ENCODE measurements at places on chromosomes 12 and 14.

- DNase-seq: peak; percentile 44
These were observed 45.1 kb upstream of the PNMA1 start for GRCh38 chr14:73759183-73759713.

DNA sequence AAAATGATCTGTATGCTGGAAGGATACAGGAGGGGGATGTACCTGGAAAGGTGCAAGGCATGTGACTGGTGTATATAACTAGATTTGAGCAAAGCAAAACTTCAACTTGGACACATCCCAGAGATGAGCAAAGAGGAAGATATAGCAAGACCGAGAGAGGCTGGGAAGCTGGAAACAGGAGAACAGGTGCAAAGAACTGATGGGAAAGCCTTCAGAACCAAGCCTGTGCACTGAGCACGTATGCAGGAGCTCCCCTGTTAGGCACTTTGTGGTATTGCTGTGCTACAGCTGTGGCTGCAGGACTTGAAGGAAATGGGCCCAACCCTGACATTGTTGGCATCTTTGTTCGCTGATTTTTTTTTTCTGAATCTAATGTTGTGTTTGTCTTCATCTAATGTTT is 120.7 kb upstream of the PWP1 start:
- no peak for DNase-seq

- no peak for DNase-seq
These were observed 83.2 kb downstream of the PAH start for GRCh38 chr12:102833687-102834441.

DNA sequence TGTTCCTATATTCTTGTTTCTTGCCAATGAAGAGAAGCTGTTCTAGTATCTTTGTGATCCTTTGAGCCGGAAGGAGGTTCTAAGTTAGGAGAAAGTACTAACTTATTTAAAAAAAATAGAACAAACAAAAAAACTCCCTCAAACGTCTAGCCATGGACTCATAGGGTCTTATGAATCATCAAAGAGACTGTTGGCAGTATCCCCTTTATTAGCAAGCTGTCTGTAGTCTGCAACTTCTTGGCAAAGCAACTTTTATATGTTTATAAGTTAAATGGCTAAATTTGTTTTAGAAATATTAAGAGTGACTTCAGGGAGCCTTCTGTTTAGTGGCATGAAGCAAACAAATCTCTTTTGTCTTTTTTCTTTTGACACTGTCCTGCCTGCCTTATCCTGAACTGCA is 291.9 kb downstream of the FUT8 start:
- peak; percentile 60 for DNase-seq

- no peak for DNase-seq
These were observed 267.7 kb downstream of the RASSF9 start for GRCh38 chr12:85568395-85569103.

GRCh38 chr14:55684956-55685584 is 105.1 kb downstream of the KTN1 start:
- no peak for DNase-seq

DNA sequence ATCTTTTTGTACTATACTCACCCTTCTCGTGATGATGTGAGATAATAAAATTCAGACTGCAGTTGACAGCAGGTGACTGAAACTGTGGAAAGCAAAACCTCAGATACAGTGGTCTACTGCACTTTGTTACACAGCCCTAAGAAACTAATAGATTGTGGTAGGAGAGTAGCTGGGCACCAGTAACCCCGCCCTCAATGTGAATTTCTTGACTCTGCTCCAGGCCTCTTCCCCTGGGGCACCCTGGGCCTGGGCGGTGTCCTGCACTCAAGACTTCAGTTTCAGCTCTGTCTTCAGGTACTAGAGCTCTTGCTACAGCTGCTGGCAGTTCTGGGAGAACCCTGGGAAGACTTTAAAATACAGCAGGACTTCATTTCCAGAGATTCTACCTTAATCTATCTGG is 197.6 kb upstream of the AVPR1A start:
- no peak for DNase-seq

- no peak for DNase-seq
These were observed 74.0 kb downstream of the SNAPC1 start for GRCh38 chr14:61836184-61836583.

GRCh38 chr14:105387530-105387922 is 10.8 kb upstream of the TEX22 start:
- no peak for DNase-seq

DNA sequence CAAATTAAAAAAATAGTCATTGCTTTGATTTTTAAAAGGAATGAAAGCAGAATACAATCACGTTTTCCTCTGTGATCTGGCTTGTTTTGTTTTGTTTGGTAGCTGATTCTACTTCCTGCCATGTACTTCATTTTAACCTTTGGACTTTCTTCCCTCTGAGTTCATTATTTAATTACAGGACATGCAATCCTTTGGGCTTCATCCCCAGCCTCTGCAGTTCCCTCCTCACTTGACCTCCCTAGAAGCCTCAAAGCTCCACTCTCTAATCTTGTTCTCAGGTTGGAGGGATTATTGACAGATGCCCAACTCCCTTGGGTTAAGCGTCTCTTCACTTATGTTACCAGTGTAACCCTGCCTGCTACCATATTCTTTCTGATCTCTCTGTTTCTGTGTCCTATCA is 967.9 kb upstream of the SEL1L start:
- no peak for DNase-seq

- no peak for DNase-seq
These were observed 117.4 kb downstream of the EMP1 start for GRCh38 chr12:13313886-13314285.

DNA sequence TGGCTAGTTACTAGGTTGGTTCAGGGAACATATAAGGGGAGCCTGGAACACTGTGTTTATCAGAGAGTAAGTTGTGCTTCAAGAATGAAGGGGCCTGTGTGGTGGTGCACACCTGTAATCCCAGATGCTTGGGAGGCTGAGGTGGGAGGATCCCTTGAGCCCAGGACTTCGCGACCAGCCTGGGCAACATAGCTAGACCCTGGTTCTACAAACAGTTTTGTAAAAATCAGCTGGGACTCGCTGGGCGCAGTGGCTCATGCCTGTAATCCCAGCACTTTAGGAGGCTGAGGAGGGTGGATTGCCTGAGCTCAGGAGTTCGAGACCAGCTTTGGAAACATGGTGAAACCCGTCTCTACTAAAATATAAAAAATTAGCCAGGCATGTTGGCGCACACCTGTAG is 42.1 kb upstream of the GPR132 start:
- no peak for DNase-seq

- no peak for DNase-seq
These were observed 75.3 kb downstream of the CRACR2A start for GRCh38 chr12:3677609-3678008.

DNA sequence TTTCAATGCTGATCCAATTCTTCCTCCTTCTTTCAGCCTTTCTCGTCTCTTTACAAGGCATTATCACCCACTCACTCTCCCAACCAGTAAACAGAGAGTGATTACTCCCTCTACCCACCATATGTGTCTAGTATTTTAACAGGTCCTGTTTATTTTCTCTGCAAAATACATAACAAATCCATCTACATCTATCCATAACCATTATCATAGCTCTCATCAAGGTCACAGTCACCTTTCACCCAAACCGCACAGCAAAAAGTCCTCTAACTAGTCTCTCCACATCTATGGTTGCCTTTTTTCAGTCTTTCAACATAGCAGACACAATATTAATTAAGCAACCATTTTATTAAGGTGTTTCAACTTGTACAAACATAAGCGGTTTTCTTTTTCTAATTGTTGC is 21.9 kb upstream of the RERG start:
- no peak for DNase-seq

- no peak for DNase-seq
These were observed 234.8 kb upstream of the FOXN3 start for GRCh38 chr14:89651805-89652204.

DNA sequence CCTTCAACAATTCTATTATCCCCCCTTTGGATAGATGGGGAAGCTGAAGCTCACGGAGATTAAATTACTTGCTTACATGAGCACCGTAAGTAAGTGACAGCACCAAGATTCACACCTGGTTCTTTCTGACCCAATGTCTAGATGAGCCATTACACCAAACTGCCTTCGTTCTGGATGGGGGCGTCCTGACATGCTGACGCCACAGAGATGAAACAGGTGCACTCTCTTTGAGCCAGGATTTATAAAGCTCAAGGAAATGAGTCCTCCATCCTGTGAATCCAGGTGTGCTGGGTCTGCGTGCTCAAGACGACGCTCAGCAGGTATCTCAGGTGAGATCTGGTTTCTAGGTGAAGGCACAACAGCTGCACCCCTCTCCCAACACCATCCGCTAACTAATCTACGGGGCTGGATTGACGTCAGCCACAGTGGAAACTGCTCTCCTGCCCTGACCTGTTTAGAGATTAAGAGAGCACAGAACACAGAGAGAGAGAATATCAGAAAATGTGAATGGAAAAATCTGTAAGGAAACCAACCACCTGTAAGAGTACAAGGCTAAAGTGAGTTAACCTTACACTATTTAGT is 61.6 kb downstream of the KSR2 start:
- DNase-seq: no peak

- DNase-seq: no peak
These were observed 42.2 kb upstream of the MBIP start for GRCh38 chr14:36362648-36363047.

- no peak for DNase-seq
These were observed 134.1 kb downstream of the NCOR2 start for GRCh38 chr12:124433147-124433874.

DNA sequence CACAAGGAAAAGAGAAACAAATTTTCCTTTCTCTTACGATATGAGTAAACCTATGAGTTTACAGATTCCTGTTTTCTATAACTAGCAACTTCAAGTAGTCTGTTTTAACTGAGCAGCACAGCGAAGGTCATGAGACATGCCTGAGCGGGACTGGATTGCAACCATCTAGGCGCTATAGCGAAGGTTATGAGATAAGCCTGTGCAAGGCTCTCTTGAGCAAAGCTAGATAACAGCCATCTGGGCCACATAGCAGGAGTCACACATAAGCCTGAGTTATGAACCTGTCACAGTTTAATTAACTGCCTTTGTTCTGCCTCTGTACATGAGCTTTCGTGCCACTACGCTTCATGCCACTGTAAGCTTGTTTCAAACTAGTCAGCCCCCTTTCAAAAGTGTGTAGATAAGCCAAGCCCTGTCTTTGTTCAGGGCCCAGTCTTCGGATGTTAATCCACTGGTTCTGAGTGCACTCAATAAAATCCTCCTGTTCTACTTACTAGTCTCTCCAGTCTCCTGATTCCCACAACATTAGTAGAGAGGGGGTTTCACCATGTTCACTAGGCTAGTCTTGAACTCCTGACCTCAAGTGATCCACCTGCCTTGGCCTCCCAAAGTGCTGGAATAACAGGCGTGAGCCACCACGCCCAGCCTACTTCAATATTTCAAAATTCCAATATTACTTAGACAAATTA is 47.1 kb downstream of the SEC23A start:
- DNase-seq: no peak

DNA sequence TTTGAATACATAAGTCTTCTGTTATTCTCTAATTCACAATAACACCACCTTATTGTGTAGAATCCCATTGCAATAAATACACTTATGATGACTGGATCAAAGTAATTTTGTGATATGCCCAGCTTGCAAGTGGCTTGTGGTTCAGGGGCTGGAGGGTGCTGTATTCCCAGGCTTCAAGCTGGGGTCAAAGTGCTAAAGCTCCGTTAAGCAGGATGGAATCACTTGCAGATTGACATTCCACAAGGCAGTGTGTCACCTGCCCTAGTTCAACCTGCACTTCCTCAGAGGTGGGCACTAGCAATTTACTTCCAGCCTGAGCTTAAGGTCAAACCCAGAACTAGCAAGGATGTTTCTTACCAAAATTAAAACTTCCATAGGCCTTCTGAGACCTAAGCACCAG is 166.6 kb downstream of the SSPN start:
- DNase-seq: no peak

DNA sequence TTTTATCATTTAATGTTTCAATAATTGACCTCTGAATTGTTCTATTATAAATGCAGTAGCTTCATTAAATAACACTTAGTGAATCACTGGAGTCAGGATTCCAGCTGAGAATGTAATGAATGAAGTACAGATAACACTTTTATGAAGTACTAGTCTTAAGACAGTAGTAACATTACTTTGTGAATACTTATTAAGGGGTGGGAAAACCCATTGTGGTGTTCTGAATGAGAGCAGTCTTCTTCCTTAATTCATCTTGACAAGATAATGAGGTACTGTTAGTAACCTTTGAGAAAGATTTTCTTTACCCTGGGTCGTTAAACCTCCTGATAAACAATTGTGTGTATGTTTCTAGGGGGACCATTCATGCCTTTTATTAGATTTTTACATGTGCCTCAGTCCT is 12.7 kb downstream of the NUP107 start:
- DNase-seq: no peak

DNA sequence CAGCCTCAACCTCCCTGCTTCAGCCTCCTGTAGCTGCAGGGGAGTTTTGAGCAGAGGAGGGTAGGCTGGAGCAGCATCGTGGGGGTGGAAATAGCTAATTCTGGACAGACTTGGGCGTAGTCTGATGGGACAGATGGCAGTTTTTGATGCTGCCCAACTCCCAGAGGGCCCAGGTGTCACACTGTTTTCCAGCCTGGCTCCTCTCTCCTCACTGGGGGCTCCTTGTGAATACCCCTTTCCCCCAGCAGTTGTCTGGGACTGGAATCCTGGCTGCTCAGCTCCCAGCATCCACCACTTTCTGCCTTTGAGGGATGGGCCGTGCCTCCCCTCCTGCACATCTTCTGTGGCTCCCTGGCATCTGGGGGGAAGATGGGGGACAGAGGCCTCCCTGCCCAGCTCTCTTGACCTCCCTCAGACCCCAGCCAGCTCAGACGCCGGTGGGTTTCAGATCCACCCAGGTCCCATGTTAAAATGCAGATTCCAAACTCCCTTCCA is 34.0 kb downstream of the SH2B3 start:
- DNase-seq: no peak

- DNase-seq: no peak
These were observed 7.0 kb downstream of the PITPNM2 start for GRCh38 chr12:123143736-123144461.

DNA sequence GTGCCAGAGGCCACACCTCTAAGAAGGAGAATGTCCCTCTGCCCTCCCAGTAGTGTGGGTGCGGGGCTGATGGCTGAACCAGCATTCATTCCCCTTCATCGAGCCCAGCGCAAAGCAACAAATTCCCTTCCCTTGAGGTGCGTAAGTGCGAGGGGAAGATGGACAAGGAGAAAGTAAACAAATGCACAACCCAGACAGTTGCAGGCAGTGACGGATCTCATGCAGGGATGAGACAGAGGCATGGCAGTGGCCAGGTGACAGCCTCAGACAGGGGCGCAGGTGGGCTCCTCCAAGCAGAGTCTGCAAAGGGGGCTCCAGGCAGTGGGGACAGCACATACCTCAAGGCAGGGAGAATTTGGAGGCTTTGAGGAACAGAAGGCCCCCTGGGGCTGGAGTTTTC is 2.3 kb upstream of the MYL2 start:
- no peak for DNase-seq

DNA sequence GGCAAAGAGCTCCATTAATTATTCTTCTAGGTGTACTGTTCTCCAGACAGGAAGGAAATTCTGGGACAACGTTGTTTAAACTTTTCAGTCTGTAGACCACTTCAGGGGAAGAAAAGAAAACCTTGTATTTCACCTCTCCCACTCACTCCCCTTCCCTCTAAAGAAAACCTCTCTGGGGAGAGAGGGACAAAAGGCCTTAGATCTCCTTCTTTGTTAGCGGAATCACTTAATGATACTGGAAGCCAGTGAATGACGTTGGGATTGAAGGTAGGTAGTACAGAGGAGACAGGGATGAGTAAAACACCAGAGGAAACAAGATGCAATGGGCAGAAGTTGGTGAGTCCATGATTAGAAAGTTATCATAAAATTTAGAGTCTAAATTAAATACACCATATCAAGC is 38.7 kb upstream of the SGPP1 start:
- no peak for DNase-seq
